Activated CD4-positive, alpha-beta T cell treated with anti-CD3 and anti-CD28 coated beads, Interleukin-2, amount 10 ng/mL, durations not matched to agents 7 days and 5 days (primary cell): ENCODE measurements at places on chromosomes 7 and 10. TPM values are rescaled to one million over a fixed set of nuclear protein-coding genes. Genes with fewer than 3 reads are reported as not detected.

Gene GRID2IP
- not detected for total RNA-seq

Gene GHRHR
- not detected for total RNA-seq

- DNase-seq, result no peak
Observed at GRCh38 chr10:58587676-58588075, 75.0 kb downstream of the BICC1 start.

DNA sequence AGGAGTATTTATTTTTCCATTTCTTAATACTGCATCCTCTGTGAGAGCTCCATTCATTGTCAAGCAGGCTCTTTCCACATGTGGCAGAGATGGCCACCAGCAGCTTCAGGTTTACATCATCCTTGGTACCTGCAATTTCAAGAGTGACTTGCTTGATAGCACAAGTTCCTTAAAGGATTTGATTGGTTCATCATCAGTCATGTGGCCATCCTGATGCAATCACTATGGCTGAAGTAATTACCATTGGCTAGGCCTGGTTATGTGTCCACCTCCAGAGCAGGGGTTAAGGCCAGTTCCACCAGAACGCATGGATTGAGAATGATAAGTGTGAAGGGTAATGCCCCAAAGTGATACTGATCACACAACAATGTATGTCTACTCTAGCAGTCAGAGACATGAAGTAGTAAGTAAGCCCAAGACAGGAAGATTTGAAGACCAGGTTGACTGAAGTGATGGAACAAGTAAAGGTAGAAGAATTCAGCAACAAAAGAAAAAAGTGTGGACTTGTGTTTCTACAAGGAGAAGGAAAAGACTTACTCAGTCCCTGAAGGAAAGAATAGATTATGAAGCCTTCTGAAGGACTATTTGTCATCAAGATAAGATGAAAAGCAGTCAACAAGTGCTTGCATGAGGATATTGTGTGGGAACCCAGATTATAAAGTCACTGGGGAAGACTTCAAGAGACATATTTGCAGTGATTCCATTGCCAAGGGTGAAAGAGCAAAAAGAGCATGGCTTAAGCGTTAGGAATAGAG, 26.4 kb upstream of the PRKAR2B start:
- no peak for DNase-seq

Gene COL17A1
- not detected for total RNA-seq

- no peak for DNase-seq
Observed at GRCh38 chr7:38274486-38274885, 1.1 kb upstream of the TARP start.
